ENCODE measurements at places on chromosomes 4 and X.
A peak's percentile ranks its signal among the peaks of the same experiment; 100 is the strongest.

DNA sequence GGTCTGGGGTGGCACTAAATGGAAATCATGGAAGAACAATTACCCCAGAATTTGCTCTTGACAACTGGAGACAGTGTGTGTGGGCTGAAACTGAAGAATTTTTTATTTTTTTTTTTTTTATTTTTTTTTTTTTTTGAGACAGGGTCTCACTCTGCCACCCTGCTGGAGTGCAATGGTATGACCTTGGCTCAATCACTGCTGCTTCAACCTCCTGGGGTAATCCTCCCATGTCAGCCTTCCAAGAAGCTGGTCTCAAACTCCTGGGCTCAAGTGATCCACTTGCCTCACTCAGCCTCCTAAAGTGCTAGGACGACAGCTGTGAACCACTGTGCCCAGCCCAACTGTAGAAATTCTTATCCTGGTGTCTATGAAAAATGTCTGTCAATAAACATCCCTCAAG, 127.9 kb upstream of the MAP3K15 start:
- no peak for DNase-seq
- no peak overlapping the region for H3K4me3 ChIP-seq
- H3K27me3 ChIP-seq: peaks cover 8% of the 10 kb centered on the region
- peaks cover 41% of the 10 kb centered on the region for H3K4me1 ChIP-seq

DNA sequence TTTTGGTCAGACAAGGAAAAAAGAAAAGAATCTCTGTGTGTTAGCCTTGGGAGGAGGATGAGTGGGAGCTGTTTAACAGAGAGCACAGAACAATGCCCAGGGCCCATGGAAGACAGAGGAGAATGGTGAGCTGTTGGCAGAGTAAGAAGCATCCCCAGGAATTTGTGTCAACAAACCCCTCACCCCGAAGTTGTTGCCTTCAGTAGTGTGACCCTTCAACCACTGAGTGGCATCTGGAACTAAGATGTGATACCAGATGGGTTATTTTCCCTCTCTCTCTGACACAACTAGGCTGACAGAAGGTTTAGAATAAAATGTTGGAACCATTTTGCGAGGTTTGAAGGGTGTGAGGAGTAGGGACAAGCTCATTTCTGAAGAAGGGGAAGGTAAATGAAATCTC, 25.1 kb downstream of the IGSF1 start:
- peaks cover 61% of the 10 kb centered on the region for H3K27me3 ChIP-seq
- H3K36me3 ChIP-seq: no peaks in the 10 kb centered on the region
- H3K4me1 ChIP-seq: peaks cover 4% of the 10 kb centered on the region

DNA sequence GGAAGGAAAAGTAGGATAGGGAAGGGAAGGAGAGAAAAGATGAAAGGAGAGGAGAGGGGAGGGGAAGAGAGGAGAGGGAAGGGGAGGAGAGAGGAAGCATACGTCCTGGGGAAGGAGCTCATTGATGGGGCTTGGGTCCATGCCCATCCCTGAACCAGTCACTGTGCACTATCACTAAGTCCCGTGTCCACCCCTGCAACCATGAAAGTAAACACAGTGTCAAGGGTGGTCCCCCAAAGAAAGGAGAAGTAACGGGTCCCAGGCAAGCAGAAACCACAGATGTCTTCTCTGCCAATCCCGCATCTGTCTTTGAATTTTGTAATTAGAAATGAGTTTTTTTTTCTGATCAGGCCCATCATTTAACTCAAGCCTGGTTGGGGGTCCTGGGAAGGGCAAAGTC, 55.2 kb downstream of the LGI2 start:
- H3K27ac ChIP-seq: no peak overlapping the region
- H3K27me3 ChIP-seq: peaks cover 50% of the 10 kb centered on the region
- no peak for DNase-seq
- no peaks in the 10 kb centered on the region for H3K36me3 ChIP-seq
- peaks cover 8% of the 10 kb centered on the region for H3K4me1 ChIP-seq
- no peak overlapping the region for H3K4me3 ChIP-seq

DNA sequence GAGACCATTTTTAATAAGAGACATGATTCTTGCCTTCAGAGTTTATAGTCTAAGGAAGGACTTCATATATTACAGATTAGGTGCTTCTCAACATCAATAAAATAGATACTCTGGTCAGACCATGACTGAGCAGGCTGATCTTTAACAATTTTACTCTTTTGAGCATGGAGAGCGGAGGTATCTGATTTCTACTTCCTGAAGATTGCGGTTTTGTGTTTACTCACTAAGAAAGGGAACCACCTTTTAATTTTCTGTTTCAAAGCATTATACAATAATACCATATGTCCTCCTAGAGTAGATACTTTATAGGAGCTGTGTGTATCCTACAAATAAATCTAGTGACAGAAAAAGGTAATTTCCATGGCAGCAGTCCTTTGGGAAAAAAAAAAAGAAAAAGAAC, 12.5 kb downstream of the MORC4 start:
- no peak overlapping the region for H3K27ac ChIP-seq
- H3K4me1 ChIP-seq: peaks cover 9% of the 10 kb centered on the region
- H3K4me3 ChIP-seq: no peak overlapping the region
- no peak for DNase-seq
- H3K27me3 ChIP-seq: peaks cover 6% of the 10 kb centered on the region

DNA sequence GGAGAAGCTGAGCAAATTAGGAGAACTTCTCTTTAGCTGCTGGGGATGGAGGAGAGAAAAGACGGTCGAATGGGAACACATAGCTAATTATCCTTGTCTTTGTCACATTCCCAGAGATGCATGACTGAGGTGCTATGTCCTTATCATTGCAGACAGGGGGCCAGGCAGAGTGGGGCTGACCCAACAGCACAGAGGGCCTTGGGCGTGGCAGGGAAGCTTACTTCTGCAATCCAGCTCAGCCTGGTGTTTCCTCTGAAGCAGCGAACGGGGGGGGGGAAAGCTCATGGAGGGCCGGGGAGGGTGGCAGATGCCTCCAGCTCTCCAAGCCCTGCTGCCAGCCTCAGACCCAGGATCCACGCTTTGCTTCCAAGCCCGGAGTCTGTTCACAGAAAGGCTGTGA, 50.8 kb upstream of the HOPX start:
- no peaks in the 10 kb centered on the region for H3K4me1 ChIP-seq
- no peak overlapping the region for H3K4me3 ChIP-seq
- H3K36me3 ChIP-seq: no peaks in the 10 kb centered on the region
- no peak for DNase-seq
- no peaks in the 10 kb centered on the region for H3K27me3 ChIP-seq

DNA sequence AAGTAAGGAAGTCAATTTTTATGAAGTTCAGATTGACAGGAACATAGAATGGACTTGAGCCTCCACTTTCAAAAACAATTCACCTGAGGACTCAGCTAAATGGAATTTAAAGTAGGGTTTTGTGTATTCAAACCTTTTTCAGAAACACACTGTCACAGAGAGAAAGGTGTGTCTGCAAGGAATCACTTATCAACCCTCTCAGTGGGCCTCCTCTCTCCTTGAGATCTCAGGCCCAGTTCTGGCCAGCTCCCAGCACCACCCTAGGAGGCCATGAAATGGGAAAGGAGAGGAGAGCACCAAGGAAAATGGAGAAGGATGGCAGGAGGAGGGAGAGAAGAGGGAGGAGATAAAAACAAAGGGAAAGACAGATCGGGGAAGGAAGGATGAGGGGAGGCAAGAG, 28.6 kb downstream of the TMEM255A start:
- H3K4me1 ChIP-seq: no peaks in the 10 kb centered on the region
- peaks cover 40% of the 10 kb centered on the region for H3K27me3 ChIP-seq
- no peak overlapping the region for H3K4me3 ChIP-seq
- H3K27ac ChIP-seq: no peak overlapping the region
- H3K36me3 ChIP-seq: no peaks in the 10 kb centered on the region
- DNase-seq: no peak

- H3K4me3 ChIP-seq: peak overlapping the region; percentile 92
- H3K36me3 ChIP-seq: peaks cover 28% of the 10 kb centered on the region
- H3K4me1 ChIP-seq: peaks cover 14% of the 10 kb centered on the region
- peaks cover 15% of the 10 kb centered on the region for H3K27me3 ChIP-seq
- peak overlapping the region; percentile 56 for H3K27ac ChIP-seq
These were observed 622 bp downstream of the TAFAZZIN start for GRCh38 chrX:154411981-154412340.

GRCh38 chr4:1400831-1401408, 5.3 kb downstream of the NKX1-1 start:
- H3K36me3 ChIP-seq: no peaks in the 10 kb centered on the region
- no peak overlapping the region for H3K4me3 ChIP-seq
- no peak overlapping the region for H3K27ac ChIP-seq
- peaks cover 6% of the 10 kb centered on the region for H3K4me1 ChIP-seq
- DNase-seq: no peak

- peaks cover 49% of the 10 kb centered on the region for H3K27me3 ChIP-seq
- no peak for DNase-seq
- peaks cover 26% of the 10 kb centered on the region for H3K4me1 ChIP-seq
- H3K36me3 ChIP-seq: no peaks in the 10 kb centered on the region
These were observed 36.1 kb downstream of the HEPH start for GRCh38 chrX:66200050-66200664.

- peak overlapping the region; percentile 90 for H3K27ac ChIP-seq
- peaks cover 70% of the 10 kb centered on the region for H3K4me1 ChIP-seq
- H3K27me3 ChIP-seq: peaks cover 4% of the 10 kb centered on the region
- H3K4me3 ChIP-seq: no peak overlapping the region
- no peak for DNase-seq
These were observed 328.0 kb downstream of the PPP3CA start for GRCh38 chr4:101019313-101019712.

GRCh38 chrX:131544218-131544617, 344 bp downstream of the OR13H1 start:
- no peak overlapping the region for H3K4me3 ChIP-seq
- no peaks in the 10 kb centered on the region for H3K36me3 ChIP-seq
- DNase-seq: no peak

GRCh38 chr4:612052-612748, 13.2 kb upstream of the PDE6B start:
- peak; percentile 19 for DNase-seq
- H3K4me3 ChIP-seq: no peak overlapping the region
- H3K4me1 ChIP-seq: no peaks in the 10 kb centered on the region
- peaks cover 18% of the 10 kb centered on the region for H3K27me3 ChIP-seq
- H3K36me3 ChIP-seq: no peaks in the 10 kb centered on the region

- H3K36me3 ChIP-seq: no peaks in the 10 kb centered on the region
- peaks cover 2% of the 10 kb centered on the region for H3K4me1 ChIP-seq
- no peak overlapping the region for H3K27ac ChIP-seq
- H3K4me3 ChIP-seq: no peak overlapping the region
- peaks cover 30% of the 10 kb centered on the region for H3K27me3 ChIP-seq
- DNase-seq: no peak
These were observed 229.9 kb upstream of the CPEB2 start for GRCh38 chr4:14772388-14772787.

DNA sequence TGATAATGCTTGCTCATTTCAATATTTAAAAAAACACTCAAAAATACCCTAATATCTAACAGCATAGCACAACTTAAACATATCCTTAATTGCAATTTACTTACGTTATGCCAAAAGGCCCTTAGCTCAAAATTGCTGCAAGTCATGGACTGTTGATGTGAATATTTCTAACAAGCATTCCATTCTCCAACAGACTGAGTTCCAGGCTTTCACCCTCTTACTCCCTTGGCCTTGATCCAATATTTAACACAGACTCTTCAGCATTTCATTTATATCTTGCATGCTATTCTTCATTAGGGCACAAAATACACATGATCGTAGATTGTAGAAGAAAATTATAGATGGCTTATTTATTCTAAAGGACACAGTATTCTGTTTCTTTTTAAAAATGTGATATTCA, 96.5 kb downstream of the RNF150 start:
- no peaks in the 10 kb centered on the region for H3K36me3 ChIP-seq
- no peak overlapping the region for H3K27ac ChIP-seq
- no peaks in the 10 kb centered on the region for H3K4me1 ChIP-seq
- no peaks in the 10 kb centered on the region for H3K27me3 ChIP-seq
- H3K4me3 ChIP-seq: no peak overlapping the region

GRCh38 chrX:97367125-97367524, 483.4 kb downstream of the RPA4 start:
- H3K27ac ChIP-seq: no peak overlapping the region
- H3K4me1 ChIP-seq: no peaks in the 10 kb centered on the region
- no peak for DNase-seq
- no peak overlapping the region for H3K4me3 ChIP-seq
- peaks cover 1% of the 10 kb centered on the region for H3K36me3 ChIP-seq
- H3K27me3 ChIP-seq: peaks cover 5% of the 10 kb centered on the region

GRCh38 chr4:26496207-26496783, 6.0 kb upstream of the CCKAR start:
- no peaks in the 10 kb centered on the region for H3K36me3 ChIP-seq
- DNase-seq: no peak
- H3K27ac ChIP-seq: no peak overlapping the region
- no peak overlapping the region for H3K4me3 ChIP-seq

DNA sequence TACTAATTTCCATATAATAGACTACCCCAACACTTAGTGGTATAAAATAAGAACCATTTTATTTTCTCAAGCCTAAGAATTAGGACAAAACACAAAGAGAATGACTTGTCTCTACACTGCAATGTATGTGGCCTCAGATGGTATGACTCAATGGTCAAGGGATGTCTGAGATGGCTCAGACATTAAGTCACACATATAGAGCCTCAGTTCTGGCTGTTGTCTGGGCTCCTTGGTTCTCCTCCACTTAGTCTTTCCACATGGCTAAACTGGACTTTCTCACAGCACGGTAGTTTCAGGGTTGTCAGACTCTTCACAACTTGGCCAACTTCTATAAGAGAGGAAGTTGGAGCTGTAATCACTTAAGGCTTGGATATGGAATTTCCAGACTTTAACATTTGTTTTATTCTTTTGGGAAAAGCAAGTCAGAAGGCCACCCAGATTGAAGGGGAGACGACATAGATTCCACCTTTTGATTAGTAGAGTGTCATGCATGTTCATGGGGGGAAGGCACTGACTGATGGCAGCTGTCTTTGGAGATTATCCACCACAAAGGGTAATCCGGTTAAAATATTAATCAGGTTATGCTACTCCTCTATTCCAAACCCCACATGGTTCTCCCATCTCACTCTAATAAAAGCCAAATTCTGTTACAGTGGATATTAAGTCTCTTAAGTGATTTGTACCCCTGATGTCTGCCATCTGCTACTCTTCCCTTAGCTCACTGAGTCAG, 9.4 kb downstream of the IL15 start:
- H3K4me1 ChIP-seq: peaks cover 8% of the 10 kb centered on the region
- H3K27me3 ChIP-seq: no peaks in the 10 kb centered on the region
- H3K27ac ChIP-seq: no peak overlapping the region
- no peaks in the 10 kb centered on the region for H3K36me3 ChIP-seq
- no peak for DNase-seq
- no peak overlapping the region for H3K4me3 ChIP-seq

- H3K36me3 ChIP-seq: no peaks in the 10 kb centered on the region
- no peaks in the 10 kb centered on the region for H3K4me1 ChIP-seq
- no peak for DNase-seq
- no peak overlapping the region for H3K27ac ChIP-seq
- H3K27me3 ChIP-seq: peaks cover 15% of the 10 kb centered on the region
- no peak overlapping the region for H3K4me3 ChIP-seq
These were observed 174.2 kb downstream of the GC start for GRCh38 chr4:71609651-71610050.

- H3K27me3 ChIP-seq: no peaks in the 10 kb centered on the region
- peaks cover 91% of the 10 kb centered on the region for H3K36me3 ChIP-seq
- peak overlapping the region; percentile 99 for H3K27ac ChIP-seq
- DNase-seq: peak; percentile 65
- peak overlapping the region; percentile 61 for H3K4me3 ChIP-seq
These were observed 30.5 kb downstream of the RHOH start for GRCh38 chr4:40227284-40227683.

All from activated T-cell treated with anti-CD3 and anti-CD28 coated beads, Interleukin-2, amount 50 U/mL, for 24 hours (primary cell).